Keratinocyte (primary cell): ENCODE measurements at places on chromosomes 5 and 9. TPM values are rescaled to one million over a fixed set of nuclear protein-coding genes. Genes with fewer than 3 reads are reported as not detected.

DNA sequence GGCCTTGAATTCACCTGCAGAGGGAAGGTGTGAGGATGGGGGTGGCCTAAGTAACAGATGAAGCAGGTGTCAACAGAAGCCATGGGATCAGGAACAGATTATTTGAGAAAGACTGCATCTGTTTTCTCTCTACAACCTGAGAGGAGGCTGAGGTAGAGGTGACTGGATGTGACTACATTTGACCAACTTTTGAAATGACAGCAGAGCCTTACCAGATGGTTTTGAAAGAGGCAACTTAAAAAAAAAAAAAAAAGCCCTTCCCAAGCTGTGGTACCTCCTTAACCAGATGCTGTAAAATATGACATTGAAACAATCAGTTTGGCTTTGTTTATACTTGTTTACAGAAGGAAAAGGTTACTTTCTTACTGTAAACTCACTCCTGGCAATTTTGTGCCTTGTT, 108.6 kb downstream of the TRIO start:
- DNase-seq: no peak
- no peak overlapping the region for H3K27ac ChIP-seq
- H3K36me3 ChIP-seq: peaks cover 2% of the 10 kb centered on the region

GRCh38 chr9:134390947-134391318, 64.7 kb downstream of the RXRA start:
- no peaks in the 10 kb centered on the region for H3K36me3 ChIP-seq
- no peaks in the 10 kb centered on the region for H3K4me1 ChIP-seq
- H3K27me3 ChIP-seq: no peaks in the 10 kb centered on the region
- no peak overlapping the region for H3K4me3 ChIP-seq

DNA sequence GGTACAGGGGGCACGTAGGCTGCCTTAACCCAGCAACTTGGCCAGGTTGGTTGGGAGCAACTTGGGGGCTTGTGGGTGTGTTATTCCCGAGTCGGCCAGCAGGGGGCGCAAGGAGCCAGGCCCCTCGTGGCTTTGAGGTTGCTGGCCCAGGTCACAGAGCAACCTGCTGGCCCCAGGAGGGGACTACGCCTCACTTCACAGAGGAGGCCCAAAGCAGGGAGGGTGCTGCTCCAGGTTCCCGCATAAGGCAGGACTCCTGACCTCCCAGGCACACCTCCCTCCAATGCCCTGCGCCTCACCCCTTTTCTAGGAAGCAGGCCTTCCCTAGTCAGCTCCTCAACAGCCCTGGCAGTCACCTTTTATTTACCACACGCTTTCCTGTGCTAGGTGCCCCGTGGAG, 18.1 kb downstream of the KYAT1 start:
- no peak for DNase-seq
- no peak overlapping the region for H3K27ac ChIP-seq
- no peaks in the 10 kb centered on the region for H3K27me3 ChIP-seq
- H3K36me3 ChIP-seq: no peaks in the 10 kb centered on the region
- H3K4me3 ChIP-seq: no peak overlapping the region

- H3K27ac ChIP-seq: no peak overlapping the region
- H3K36me3 ChIP-seq: no peaks in the 10 kb centered on the region
- H3K27me3 ChIP-seq: peaks cover 41% of the 10 kb centered on the region
- no peak for DNase-seq
Observed at GRCh38 chr9:96084331-96084734, 208.8 kb downstream of the ERCC6L2 start.

DNA sequence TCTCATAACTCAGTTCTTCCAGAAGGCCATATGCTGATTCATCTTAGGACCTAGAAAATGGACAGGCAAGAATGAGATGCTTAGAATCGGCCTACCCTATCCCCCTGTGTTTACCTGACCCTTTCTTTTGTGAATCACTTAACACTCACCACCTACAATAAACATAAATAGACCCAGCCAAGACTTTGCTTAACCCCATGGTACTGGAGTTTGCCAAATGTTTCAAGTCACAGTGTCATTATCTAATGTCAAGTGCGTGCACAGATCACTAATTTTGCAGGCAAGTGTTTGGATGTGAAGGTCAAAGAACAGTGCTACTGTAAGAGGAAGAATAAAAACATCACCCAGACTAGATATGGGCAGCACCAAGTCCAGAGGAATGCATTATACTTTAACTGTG, 77.5 kb downstream of the GLIS3 start:
- no peaks in the 10 kb centered on the region for H3K36me3 ChIP-seq
- no peak overlapping the region for H3K4me3 ChIP-seq
- H3K27ac ChIP-seq: no peak overlapping the region

DNA sequence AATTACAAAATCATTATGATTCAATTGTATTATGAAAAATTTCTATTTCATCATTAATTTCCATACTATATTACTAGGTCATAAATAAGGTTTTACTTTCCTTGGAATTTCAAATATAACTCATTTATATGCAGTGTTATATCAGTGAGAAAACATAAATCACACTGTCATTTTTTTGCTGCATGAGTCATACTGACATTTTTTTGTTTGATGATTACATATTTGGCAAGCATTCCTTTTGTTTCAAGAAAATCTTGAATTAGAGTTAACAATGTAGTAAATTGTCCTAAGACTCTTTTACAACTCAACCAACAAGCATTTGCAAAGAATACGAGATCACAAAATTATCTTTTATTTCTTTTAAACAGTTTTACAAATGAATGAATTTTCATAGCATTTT, 298.4 kb upstream of the SEMA6A start:
- no peaks in the 10 kb centered on the region for H3K4me1 ChIP-seq
- no peak overlapping the region for H3K27ac ChIP-seq
- H3K36me3 ChIP-seq: no peaks in the 10 kb centered on the region
- H3K4me3 ChIP-seq: no peak overlapping the region

LURAP1L gene
- 11.9 to 42.7 TPM (median 25.0 TPM) in 3 replicates for polyA plus RNA-seq

SLC46A2 gene
- polyA plus RNA-seq: not detected in 3 replicates
